Stimulated activated naive B cell treated with anti-CD40 and anti-IgM and Interleukin-4, amounts not matched to agents 10 μg/mL and 1 μg/mL and 100 μg/mL, for 72 hours (primary cell): ENCODE measurements at places on chromosomes 3 and 15.

DNA sequence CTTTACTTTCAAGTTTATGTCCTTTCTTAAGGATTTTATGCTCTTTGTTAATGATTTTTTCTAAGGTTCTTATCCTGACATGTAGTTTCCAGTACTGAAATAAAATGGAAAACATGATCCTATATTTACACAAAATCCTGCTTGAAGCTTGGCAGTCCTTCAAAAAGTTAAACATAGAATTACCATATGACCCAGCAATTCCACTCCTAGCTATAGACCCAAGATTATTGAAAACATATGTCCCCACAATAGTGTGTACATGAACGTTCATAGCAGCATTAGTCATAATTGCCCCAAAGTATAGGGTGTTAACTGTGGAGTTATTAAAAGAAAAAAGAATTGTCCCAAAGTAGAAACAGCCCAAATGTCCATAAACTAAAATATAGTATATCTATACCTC is 33.2 kb downstream of the ITGB5 start:
- no peak for DNase-seq

GRCh38 chr3:22939349-22939748 is 263.8 kb upstream of the UBE2E2 start:
- DNase-seq = no peak

GRCh38 chr3:124763644-124764358 is 33.5 kb downstream of the UMPS start:
- DNase-seq = no peak

DNA sequence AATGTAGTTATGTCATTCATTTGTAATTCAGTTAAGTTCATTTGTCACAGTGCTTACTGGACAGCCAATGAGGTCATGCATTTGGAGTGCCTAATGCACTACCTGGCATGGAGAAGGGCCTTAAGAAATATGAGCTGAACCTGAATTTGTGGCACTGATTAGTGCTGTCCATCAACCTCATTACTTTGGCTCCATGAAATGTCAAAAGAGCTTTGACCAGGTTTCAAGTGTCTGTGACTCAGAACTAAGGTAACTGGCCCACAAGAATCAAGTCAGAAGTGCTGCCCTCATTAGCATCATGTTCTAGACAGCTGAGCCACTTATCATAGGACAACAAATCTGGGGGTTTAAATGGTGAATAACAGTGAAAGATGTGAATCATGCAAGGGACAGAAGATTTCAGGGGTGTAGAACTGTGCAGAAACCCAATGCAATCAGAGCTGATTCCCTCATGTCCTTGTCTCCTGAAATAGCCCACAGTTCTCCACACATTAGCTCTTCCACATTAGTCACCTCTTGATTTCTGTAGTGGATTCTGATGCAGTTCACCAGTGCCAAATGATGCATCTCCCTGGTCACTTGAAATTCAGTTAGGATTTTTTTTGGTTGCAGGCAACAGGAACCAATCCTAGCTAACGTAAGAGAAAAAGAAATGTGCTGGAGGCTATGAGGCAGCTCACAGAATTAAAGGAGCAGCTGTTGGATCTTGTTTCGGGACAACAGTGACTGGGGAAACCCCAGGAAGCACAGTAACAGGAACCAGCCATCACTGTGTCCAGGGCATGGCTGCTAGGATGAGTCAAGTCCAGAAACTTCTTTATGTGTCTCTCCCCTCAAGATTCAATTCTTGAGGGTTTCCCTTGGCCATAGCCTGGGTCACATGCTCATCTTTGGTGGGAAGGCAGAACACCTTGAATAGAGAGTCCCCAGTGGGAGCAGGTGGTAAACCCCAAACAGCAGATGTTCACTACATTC is 38.7 kb downstream of the CHST2 start:
- peak; percentile 50 for DNase-seq

DNA sequence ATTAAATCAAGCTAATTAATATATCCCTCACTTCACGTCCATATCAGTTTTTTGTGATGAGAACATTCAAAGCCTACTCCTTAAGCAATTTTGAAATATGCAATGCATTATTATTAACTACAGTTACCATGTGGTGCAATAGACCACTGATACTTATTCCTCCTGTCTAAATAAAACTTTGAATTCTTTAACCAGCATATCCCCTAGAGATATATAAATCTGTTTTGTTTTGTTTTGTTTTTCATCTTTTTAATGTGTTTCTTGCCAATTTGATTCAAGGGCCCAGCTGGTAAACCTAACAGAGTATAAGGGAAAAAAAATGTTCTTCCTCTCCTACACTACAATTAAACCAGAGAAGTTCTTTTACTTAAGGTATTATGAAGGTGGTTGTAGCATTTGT is 524.2 kb downstream of the NAALADL2 start:
- no peak for DNase-seq

DNA sequence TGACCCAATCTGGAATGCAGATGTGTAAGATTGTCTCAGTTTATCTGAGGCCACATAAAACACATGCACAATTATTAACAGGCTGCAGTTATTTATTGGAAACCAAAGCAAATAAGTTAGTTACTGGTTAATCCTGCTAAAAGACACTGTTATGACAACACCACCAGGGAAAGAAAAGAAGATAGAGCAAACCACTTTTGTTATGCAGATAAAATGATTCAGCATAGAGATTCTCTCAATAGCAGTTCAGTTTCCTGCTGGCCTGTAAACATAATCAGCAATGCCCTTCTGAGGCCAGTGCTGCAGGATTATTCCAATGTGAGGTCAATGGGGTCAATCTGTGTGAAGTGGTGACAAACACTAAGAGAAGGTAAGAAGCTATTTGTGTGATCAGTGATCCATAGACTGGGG is 244.4 kb downstream of the ZBTB20 start:
- no peak for DNase-seq

DNA sequence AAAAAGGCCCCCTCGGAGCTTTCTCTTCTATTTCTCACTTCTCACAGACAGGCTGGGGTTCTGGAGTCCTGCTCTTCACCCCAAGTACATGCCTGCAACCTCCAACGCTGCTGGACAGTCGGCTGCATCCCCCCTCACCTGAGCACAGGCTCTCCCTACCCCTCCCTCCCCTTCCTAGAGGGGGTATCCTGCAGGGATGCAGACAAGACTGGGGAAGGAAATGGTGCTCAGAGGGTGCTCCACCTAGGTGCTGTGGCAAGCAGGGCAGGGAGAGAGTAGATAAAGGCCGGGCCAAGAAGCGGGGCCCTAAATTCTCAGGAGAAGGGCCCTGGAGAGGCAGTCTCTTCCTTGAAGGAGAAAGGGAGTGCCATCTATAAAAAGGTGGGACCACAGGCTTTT is 7.0 kb upstream of the STRA6 start:
- no peak for DNase-seq

GRCh38 chr3:63774781-63775180 is 44.3 kb upstream of the C3orf49 start:
- DNase-seq = no peak
